Hematopoietic multipotent progenitor cell treated with erythropoietin and hydrocortisone succinate and interleukin-3 and kit ligand, for 4 days (in vitro differentiated cells): ENCODE measurements at places on chromosomes 3 and 15.

- DNase-seq: no peak
Measured at GRCh38 chr3:136390574-136390973, 140.4 kb downstream of the PCCB start.

DNA sequence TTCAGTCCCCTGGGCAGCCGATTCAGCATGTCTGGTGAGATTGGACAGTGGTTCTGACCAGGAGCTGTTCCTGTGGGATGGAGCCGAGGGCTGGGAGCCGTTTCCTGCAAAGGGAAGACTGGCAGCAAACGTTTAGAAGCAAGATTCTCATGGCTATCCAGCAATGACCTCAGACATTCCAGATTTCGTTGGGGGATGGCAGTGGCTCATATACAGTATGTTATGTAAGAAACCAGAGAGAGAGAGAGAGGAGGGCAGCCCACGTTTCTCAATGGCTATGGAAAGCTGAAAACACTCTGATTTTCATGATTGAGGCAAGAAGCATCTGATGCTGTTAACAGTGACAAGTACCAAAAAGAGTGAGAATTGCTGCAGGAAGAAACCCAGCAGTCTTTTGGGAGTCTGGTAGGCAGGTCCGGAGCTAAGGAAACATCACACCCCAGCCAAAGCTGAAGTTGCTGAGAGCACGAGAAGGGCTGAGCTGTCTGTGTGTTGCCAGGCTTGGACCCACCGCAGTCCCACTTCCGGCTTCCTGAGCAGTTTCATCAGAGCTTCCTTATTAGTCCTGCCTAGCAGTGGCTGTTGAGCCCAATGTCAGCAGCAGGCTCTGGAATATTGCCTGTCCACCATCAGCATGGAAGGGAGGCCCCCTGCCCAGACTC lies 25.6 kb upstream of the VPS8 start:
- DNase-seq: peak; percentile 83

DNA sequence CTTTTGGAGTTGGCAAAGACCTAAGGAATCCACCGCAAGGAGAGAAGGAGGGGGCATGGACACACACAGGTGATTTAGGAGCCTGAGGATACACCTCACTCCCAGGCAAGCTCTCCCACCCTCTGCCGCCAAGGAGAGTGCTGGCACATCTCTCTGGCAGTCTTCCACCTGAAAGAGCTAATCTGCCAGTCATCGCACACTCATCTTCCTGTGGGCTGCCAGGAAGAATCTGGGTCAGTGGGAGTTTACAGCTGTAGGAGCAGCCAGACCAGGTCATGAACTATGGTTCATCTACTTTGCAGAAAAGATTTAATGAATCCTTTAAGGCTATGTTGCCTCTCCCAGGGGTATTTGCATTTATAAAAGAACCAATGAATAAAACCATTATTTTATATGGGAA lies 170.6 kb upstream of the TSC22D2 start:
- no peak for DNase-seq

GRCh38 chr15:90885432-90886290 lies 1.4 kb downstream of the FES start:
- peak; percentile 93 for DNase-seq

DNA sequence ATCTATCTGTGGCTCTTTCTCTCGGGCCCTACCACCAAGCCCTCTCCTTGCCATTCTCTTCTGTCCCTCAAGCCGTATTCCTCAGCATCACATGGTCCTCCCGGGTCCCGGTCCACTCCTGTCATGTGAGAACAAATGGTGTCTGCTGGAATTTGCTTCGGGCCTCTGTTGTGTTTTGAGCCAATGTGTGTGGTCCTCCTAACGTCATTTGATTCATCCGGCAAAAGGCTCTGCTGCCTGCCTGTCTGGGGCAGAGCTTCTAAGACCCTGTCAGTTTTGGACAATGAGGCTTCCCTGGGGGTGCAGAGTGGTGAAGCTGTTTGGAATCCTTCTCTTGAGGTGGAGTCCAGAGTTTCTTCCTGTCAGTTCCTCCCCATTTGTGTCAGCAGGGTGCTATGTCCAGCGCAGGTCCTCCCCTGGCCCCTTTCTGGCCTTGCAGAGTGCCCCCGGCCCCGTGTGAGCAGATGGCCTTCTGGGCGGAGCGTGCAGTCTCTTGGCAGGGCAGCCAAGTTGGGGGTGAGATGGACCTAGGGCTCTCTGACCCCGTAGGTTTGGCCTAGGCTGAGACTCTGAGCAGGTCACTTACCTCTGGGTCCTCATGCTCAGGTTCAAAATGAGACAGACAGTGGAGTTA lies 93.6 kb downstream of the APBA2 start:
- DNase-seq: no peak

GRCh38 chr3:99118381-99118780 lies 216.9 kb upstream of the DCBLD2 start:
- no peak for DNase-seq

- peak; percentile 35 for DNase-seq
Measured at GRCh38 chr3:153029350-153029749, 132.7 kb upstream of the RAP2B start.

DNA sequence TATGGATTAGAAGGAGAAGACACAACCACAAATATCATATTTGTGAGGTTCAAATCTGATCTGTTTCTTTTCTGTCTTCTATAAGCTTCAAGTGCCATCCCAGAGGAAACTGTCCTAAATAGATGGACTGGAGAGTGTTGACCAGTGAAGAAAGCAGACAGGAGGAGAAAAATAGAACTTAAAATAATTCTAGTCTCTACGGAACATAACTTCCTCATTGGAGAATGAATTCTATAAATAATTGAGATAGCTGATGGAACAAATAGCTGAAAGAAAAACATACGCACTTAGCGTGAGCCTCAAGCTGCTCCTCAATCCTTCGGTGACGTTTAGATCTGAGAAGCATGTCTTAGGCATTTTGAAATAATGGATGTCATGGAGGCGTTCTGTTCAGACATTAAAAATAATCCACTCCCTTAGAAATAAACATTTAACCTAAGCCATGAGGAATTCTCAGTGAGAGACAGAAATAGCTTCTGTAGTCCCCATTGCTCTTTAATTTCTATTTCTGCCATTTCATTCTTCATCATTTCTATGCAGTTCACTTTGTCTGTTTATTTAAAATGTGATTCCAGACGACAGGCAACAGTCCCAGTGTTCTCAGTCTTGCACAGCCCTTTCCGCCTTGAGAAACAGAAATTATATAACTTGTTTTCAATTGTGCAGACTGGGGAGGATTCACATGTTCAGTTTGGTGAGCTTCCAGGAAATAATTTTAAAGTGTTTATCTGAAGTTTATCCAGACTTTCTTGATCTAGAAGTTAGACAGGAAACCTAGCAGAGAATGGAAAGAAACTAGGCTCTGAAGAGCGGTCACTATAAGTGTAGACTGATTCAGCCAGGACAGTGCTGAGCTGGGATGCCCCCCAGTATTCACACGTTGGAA lies 97.3 kb downstream of the NR1D2 start:
- DNase-seq: no peak

DNA sequence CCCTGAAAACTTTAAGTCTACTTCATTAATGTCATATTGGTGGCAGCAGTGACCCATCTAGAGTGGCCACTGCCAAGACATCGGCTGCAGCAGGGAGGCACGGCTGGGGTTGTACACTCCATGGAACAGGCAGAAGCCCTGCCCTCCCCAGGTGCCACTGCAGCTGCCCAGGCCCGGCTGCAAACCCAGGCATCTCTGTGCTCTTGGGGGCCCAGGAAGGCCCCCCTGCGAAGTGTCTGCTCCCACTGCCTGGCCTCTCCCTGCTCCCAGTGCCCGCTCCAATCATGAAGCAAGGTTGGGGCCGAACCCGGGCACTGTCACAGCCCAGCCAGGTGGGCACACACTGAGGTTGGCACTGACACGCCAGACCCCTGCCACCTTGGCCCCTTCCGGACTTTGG lies 12.1 kb upstream of the RPL14 start:
- DNase-seq: no peak

DNA sequence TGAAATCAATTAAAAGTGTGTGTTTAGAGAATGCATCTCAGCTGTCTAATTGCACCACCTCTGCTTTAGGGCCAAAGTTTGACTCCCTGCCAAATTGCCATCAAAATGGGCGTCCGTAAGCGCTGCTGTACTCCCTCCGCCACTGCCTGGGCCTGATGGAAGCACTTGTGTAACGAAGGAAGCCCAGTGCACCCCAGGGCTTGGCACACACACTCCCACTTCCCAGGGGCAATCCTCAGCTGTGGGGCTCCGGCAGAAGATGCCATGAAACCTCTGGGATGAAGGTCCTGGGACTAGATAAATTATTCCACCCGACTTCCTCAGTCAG lies 137.8 kb downstream of the RORA start:
- no peak for DNase-seq

DNA sequence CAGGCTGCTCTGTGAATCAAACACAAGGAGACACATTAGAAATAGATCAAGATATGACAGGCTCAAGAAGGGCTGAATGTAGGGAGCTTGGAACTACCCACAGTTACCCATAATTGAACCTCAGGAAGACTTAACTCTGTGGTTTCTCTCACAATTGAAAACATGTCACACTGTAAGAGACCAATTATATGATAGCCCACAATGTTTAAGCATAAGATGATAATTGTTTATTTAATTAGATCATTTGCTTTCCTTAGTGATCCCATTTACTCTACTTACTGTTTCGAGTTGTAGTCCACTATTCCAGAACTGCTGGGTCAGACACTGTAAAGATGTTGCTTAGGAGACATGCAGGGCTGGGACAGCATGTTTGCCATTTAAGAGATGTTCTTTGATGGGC lies 201.3 kb upstream of the RARB start:
- DNase-seq: no peak

- no peak for DNase-seq
Measured at GRCh38 chr3:141109751-141110150, 58.6 kb downstream of the SPSB4 start.

GRCh38 chr3:101825904-101826445 lies 23.3 kb upstream of the NFKBIZ start:
- DNase-seq: no peak

DNA sequence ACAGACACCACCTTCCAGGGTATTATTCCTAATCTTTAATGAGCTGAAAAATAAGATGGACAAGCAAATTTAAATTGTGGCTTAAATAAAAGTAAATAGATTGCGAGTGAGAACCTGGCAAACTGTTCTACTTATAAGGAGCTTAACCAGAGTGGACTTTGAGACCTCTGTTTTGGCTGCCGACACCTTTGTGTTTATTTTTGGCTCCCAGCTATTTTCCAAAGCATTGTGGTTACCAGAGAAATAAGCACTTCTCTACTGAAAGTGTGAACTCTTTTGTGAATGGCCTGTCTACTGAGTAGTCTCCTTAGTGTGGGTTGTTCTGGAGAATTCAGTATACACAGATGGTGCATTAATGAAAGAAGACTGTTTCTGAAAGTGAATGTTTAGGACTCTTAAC lies 109.4 kb downstream of the ATP8B4 start:
- no peak for DNase-seq

DNA sequence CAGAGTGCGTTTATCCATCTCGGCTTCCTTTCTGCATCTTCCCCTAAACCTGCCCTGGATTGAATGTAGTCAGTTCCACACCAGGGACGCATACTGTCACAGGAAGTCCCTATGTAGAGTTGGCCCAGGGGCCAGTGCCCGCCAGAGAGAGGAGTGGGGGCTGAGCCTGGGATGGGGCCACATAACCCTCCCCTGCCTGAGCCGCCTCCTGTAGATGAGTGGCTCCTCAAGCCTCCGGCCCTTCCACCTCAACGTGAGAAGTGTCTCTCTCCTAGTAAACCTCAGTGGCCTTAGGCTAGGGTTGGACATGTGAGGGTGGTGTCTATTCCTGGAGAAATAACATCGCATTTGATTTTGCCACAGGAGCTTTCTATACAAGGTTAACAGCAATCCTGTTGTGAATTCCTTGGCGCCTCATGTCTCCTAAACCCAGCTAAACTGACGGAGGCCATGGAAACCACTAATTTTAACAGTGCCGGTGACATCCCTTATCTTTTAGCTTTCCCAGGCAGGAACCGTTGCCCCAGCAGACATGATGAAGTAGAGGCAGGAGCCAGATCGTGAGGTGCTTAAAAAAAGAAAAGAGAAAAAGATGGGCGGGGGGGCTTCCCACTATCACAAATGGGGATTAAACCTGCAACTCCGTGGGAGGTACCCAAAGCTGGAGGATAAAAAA lies 171.1 kb downstream of the CHDH start:
- DNase-seq: no peak

DNA sequence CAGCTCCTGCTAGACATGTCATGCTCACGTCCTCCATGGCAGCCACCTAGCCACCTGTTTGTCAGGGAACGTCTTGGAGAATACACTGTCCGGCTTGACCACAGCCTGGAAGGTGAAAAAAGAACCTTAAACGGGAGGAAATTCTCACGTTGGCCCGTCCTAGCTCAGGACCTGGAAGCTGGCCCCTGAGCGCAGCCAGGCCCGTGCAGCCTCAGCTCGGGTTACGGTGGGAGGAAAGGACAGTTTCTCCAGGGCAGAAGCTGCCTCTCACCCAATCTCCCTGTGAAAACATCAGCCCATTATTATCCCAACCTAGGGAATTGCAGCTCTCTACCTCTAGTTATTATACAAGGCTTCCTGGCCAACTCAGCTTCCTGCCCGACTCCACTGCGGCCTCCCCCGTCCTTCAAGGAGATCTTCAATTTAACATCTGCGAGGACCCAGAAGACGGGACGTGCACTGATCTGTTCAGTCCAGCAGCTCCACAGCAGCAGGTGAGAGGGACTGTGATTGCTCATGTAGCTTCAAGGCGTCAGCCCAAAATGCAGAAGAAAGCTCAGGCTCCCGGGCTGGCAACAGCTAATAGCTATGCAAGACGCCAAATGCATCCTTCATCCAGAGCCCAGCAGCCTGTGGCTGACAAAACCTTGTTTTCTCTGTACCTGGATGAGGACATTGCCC lies 84.7 kb downstream of the ADAMTS17 start:
- DNase-seq: no peak

DNA sequence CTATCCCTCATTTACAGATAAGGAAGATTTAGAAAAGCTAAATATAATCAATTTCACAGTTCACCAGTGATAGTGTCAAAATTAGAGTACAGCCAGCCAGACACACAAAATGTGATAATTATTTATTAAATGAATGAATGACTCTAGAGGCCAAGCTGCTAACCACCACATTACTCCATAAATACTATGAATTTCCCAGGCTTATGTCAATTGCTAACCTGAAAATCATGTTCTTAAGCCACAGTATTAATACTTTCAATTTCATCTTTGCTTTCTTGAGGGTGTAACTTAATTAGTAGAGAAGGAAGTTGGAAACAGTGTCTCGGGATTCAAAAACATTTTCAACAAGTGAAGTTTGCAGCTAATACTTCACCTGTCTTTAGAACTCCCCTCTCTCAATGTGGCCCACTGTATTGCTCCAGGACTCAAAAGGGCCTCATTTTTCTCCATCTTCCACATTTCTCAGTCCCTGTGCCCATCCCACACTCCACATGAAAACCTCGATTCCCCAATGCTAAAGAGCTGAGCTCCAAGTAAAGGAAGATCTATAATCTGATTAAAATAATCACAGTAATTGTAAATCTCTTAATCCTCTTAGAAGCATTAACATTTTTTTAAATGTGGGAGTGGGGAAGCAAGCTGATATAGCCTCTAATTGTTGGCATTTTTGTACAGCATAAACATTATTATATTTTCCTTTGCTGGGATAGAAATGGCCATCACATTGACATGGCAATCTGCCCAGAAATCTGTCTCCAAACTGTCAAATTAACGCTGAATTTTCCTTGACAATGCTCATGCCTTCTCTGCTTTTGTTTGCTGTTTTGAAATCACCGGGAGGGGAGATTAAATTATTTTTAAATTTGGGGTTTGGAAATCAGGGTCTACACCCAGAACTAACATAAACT lies 765.1 kb downstream of the ROBO1 start:
- DNase-seq: no peak
